CD4-positive, alpha-beta T cell (primary cell): ENCODE measurements at places on chromosomes 16 and 17.
A peak's percentile ranks its signal among the peaks of the same experiment; 100 is the strongest.

DNA sequence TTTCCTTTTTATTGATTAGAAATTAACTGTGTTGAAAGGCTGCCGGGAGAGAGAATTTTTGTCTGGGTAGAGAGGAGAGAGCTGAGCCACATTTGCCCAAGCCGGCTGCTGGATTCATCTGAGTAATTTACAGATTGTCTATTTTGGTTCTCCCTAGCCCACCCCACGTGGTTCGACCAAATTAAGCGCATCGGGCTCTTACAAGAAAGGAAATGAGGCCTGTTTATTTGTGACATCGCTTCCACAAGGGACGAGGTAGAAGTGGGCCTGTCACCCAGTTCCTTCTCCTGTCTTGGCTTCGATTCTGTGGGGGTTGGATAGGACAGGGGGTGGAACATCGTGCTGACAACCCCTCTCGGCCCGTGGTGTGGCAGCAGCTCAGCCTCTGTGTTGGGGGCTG lies 42.9 kb downstream of the SYT17 start:
- DNase-seq = no peak

- no peak for DNase-seq
Measured at GRCh38 chr17:41772586-41773189, 13.8 kb downstream of the JUP start.

DNA sequence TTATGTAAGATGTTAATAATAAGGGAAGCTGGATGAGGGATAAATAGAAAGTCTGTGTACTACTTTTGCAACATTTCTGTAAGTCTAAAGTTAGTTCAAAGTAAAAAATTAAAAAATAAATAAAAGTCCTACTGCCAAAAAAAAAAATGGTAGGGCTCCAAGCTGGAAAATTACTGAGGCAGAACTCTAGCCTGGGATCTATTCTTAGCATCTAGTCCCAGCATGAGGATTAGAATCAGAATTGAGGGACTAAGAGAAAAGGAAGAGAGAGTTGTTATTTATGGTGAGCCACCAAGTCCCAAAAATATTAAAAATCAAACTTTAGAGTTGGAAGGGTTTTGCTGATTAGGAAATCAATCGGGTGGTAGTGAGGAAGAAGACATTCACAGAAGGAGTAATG lies 110.3 kb downstream of the CYB561 start:
- no peak for DNase-seq

DNA sequence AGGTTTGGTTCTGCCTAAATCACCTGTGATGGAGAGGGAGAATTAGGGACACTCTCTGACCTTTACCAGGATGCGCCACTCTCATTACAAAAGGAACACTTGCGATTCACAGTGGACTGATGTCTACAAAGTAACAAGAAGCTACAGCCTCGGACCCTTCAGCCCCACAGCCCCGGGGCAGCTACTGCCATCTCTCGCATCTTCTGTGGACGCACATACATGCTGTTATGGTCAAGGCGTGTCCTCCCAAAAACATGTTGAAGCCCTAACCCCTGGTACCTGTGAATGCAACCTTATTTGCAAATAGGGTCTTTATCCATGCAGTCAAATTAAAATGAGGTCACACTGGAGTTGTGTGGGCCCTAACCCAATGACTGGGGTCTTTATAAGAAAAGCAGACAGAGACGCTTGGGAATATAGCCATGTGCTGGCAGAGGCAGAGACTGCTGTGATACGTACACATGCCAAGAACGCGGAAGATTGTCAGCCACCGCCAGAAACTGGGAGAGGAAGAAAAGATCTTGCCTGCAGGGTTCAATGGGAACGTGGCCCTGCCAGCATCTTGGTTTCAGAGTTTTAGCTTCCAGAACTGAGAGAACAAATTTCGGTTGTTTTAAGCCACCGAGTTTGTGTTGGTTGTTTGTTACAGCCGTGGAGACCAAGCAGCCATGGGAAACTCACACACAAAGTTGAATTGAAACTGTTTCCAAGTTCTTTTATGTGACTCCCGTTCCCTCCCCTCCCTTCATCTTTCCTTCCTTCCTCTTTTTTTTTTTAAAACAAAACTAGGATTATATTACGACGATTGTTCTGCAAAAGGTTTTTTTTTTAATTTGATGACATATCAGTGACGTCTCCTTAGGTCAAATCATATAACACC lies 23.1 kb downstream of the ATP2C2 start:
- no peak for DNase-seq

GRCh38 chr16:82439678-82440293 lies 187.0 kb upstream of the CDH13 start:
- DNase-seq = no peak

- DNase-seq = peak; percentile 45
Measured at GRCh38 chr16:1413684-1414531, 596 bp downstream of the UNKL start.

DNA sequence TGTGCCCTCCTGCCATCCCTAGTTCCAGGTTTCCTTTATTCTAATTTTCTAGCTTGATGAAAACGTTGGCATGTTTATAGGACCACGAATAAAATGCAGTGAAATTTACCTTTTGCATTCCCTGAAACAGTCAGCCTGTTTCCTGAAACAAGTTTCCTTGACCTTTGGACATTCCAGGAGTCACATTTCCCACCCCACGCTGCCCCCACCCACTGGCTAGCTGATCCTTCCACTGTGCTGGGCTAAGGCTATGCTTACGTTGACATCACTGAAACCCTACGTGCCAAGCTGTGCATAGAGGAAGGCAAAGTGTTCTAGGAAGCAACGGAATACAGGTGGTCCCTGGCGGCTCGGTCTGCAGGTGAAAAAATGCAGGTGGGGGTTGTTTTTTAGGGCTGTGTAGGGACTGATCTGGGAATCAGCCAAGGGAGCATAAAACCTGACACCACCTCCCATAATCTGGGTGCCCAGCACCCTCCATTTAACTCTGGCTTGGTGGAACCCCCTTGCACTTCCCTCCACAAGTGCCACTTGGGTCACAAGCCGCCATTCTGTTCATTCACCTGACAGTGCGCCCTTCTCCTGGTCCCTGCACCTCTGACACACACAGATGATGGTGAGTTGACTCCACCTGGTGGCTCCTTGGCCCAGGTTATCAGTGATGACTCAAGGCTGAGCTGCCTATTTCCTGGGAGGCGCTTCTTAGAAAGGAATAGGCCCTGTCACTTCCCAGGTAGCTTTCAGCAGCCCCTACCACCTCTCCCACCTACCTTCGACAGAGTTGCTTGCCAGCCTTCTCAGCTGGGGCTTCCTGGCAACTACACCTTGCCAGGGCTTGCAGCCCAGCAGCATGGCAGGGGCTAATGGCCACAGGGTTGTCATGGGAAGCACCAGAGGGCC lies 83.7 kb downstream of the N4BP1 start:
- peak; percentile 42 for DNase-seq

GRCh38 chr16:4378999-4379690 lies 7.5 kb downstream of the VASN start:
- DNase-seq = no peak

GRCh38 chr17:27294689-27295630 lies 1.0 kb downstream of the WSB1 start:
- DNase-seq = peak; percentile 19

DNA sequence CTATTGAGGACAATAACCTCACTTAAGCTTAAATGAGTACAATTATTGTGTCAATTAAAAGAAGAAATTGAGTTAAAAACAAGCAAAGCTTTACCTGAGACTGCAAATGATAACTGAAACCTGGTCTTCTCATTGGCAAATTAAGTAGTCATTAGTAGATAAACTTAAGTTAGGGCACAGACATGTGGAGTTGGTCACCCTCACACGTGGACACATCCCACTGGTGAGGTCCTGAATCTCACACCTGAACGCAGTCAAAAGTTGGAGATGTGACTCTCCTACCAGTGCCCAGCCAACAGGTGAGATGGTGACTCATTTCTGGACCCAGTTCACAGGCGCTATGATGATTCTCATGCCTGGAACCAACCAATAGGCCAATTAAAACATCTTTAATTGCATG lies 311.6 kb downstream of the FOXL1 start:
- no peak for DNase-seq

DNA sequence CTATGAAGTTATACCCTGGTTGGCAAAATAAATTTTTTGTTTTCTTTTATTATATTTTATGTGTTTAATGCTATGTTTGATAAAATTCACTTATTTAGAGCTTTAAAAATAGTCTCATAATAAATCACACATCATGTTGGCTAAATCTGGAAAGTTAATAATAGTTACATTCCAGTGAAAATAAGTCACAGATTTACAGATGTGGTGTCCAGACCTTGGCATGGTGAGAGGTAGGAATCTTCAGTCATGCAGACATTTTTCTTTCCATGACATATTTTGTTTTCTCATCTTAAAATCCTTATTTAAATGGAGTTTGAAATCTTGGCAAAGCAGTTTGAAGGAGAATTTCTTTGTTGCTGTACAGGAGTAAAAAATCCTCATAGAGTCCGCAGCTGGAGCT lies 48.1 kb upstream of the GOSR1 start:
- DNase-seq = no peak

GRCh38 chr17:36089888-36090836 lies at the start of gene CCL3:
Gene CCL3 (minus strand): TSS chr17:36090143. CDS start chr17:36090058, 85 bp downstream.
- no peak for DNase-seq

GRCh38 chr17:64016974-64017373 lies 3.5 kb downstream of the ICAM2 start:
- no peak for DNase-seq

DNA sequence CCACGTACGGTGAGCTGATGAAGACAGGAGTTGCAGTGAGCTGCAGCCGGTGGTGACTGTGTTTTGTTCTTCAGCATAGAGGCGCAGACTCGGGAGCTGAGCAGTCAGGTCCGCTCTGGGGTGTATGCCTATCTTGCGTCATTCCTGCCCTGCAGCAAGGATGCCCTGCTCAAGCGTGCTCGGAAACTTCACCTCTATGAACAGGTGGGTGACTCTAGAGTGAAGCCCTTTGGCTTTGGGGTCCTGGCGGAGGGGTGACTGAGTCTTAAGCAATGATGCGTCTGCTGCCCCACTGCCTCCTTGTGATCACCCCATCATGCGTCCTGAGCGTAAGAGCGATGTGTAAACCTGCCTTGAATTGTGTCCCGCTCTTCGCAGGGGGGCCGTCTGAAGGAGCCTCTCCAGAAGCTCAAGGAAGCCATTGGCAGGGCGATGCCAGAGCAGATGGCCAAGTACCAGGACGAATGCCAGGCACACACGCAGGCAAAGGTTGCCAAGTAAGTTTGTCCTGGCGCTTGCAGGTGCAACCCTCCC lies 22.9 kb downstream of the UBN1 start:
- DNase-seq = no peak

DNA sequence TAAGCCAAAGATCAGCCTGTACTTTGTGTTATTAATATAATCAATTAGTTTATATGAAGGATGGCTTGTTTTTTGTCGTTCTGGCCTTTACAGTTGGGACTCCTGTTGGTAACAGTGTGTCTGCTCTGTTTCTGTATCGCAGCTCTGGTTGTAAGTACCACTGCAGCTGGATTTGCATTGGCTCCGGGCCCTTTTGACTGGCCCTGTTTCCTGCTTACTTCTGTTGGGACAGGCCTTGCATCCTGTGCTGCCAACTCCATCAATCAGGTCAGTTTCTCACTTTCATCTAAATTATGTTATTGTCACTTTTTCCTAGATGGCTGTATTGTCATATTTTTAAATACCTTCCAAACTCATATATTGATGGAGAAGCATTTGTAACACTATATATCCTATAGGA lies 32.7 kb downstream of the COX10 start:
- DNase-seq = no peak

DNA sequence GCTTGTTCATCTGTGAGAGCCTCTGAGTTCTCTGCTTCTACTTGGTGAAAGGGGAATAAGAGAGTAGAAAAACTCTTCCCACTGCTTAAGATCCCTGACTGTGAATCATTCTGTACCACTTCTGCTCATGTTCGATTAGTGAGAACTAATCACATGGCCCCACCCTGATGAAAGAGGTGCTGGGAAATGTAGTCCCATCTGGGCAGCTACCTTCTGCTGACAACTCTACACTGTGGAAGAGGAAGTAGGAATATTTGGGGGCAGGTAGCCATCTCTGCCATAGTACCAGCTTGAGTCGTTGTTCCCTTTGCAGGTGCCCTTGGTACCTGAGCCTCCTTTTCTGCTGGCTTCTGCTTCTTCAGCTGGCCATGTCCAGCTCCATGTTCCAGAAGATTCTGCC lies 29.9 kb downstream of the NKD1 start:
- DNase-seq = no peak

GRCh38 chr16:16095646-16096045 lies 127.6 kb downstream of the ABCC6 start:
- no peak for DNase-seq
